ENCODE measurements at places on chromosomes 3 and 15.

- DNase-seq = no peak
These were observed 24.1 kb downstream of the GYG1 start for GRCh38 chr3:149015393-149015792.

DNA sequence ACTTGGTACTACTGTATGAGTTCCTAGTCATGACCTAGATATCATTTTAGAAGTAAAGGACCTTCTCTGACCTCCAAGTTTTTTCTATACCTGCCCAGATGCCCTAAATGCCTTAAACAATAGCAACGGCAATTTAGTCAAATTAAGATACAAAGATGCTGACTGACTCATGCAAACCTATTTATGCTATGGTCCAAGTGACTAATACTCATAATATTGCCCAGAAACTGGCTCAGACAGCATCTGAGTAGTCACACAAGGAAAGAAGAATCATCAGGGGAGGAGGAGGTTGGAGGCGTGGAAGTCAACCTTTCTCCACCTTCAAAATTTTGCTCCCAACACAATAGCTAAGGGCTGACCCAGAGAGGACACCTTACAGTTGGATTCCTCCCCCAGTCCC lies 6.8 kb downstream of the FYCO1 start:
- peak; percentile 41 for DNase-seq

GRCh38 chr3:101984356-101984755 lies 135.0 kb downstream of the NFKBIZ start:
- DNase-seq = no peak

DNA sequence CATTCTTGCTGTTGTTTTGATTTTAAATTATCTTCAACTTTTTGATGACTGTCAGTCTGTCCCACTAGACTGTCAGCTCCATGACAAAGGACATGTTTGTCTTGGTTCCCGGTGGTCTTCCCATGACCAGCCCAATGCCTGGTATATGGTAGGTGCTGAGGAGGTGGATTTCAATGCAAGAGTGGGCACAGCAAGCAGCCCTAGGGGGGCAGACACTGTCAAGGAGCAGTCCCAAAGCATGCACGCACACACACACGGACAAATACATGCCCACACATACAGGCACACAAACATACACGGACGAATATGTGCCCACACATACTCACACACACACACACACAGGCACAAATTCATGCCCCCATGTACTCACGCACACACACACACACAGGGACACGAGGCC lies 12.0 kb downstream of the KLF15 start:
- DNase-seq = no peak

DNA sequence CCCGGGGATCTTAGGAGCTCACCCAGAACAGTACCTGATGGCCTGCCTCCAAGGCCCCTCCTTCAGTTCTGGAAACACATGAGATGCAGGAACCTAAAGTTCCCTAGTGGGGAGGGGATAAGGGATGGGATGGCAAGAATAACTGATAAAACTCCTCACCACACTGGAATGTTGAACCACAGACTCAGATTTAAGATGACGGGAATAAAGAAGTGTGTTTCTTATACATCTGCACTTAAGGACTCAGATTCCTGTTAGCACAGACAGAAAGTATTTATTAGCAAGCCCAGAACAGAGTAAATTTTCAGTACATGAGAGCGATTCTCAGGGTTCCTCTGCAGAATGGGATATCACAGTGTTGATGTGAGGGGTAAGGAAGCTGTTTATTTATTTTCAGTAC lies 245.2 kb downstream of the TLE3 start:
- DNase-seq = no peak

GRCh38 chr3:194395778-194396538 lies 3.1 kb downstream of the GP5 start:
- peak; percentile 64 for DNase-seq

DNA sequence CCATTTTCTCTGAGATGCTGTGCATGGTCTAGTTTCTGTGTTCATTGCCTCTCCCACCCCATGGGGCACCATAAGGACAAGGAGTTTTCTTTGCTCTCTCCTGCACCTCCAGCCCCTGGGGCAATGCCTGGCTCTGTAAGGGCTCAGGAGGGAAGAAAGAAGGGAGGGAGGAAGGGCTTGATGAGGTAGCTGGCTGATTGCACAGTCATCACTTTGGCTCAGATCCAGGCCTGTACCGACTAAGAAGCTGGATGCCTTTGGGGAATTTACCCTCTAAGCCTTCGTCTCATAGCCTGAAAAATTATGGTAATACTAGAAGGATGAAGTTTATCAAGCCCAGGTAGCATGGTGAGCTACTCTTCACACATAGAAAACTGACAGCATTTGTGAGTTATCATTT lies 382.9 kb downstream of the GABRG3 start:
- no peak for DNase-seq

All from activated CD4-positive, alpha-beta T cell treated with anti-CD3 and anti-CD28 coated beads, Interleukin-2, amount 50 U/mL, for 16 hours (primary cell).